ENCODE measurements at places on chromosomes 11 and 22.

DNA sequence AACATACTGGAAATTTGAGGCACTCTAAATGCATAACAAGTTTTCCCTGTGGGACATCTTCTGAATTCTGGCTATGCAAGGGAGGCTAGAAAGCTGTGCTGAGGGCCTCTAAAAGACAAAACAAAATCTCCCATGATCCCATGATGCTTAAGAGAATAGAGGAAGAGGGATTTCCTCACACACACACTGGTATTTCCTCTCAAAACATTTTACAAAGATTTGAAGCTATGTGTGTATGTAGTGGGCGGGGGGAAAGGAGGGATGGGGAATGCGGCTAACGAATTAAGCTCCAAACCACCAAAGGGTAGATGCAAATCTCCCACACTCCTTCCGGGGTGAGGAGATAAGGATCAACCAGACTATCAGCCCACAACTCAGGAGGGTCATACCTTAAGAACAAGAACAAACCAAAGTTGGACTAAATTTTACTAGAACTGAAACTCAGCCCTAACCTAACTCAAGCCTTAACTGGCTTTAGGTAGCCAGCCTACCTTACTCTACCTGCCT lies 6.0 kb downstream of the OR2AT4 start:
- no peak for DNase-seq

- DNase-seq: no peak
Observed at GRCh38 chr22:22159384-22159783, 85.2 kb upstream of the VPREB1 start.

GRCh38 chr11:130020323-130020722 lies 17.7 kb upstream of the PRDM10 start:
- no peak for DNase-seq

DNA sequence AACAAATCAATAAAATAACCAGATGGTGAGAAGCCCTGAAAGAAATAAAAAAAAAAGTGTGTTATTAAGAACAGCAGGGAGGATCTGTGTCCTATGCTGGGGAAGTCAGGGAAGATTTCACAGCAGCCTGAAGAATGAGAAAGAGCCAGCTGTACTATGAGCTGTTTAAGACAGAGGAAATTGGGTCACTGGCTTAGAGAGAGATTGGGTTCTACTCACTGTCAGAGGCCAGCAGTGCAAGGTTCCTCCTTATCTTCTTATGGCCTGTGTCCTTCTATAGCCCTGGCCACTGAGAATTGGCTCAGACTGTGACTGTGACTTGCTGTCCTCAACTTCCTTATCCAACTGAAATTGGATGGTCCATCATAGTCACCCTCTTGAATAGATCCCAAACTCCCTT lies 54.8 kb upstream of the FDX1 start:
- no peak for DNase-seq

- DNase-seq: no peak
Observed at GRCh38 chr11:12099132-12099873, 11.1 kb upstream of the MICAL2 start.

DNA sequence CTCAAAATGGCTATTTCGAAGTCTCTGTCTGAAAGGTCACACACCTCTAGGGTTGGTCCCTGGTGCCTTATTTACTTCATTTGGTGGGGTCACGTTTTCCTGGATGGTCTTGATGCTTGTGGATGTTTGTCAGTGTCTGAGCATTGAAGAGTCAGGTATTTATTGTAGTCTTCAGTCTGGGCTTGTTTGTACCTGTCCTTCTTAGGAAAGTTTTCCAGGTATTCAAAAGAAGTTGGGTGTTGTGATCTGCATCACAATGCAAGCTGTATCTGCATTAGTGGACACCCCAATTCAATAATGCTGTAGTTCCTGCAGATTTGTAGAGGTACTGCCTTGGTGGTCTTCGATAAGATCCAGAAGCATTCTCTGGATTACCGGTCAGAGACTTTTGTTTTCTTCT lies 63.5 kb upstream of the TP53AIP1 start:
- no peak for DNase-seq

DNA sequence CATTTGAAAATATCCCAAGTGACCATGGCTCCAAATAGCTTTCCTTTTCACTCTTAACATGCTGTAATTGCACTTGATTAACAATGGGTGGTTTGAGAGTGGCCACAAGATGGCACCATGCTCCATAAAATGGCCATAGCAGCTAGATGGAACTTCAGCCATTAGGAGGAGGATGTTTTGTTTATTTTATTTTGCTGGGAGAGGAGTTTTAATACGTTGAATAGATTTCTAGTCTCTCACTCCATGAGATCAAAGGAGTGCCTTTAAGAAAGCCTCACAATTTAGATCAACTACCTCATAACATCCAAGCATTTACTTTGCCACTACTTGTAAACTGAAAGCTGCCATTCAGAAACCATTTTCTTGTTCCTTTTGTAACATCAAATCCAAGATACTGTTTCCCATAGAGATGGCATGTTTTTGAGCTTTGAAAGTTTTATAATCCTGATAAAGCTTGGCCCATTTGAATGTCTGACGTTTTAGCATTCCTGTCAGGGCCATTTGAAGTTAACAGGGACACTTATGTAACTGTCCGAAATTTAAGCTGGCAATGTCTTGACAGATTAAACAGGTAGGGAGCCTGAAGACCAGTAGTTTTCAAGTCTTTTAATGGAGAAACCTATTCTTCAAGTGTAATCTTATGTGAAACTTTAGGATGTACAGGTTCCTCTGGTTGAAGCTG lies 4.7 kb downstream of the FEN1 start:
- peak; percentile 68 for DNase-seq

GRCh38 chr22:20013382-20013871 lies 3.2 kb downstream of the ARVCF start:
- DNase-seq: no peak

DNA sequence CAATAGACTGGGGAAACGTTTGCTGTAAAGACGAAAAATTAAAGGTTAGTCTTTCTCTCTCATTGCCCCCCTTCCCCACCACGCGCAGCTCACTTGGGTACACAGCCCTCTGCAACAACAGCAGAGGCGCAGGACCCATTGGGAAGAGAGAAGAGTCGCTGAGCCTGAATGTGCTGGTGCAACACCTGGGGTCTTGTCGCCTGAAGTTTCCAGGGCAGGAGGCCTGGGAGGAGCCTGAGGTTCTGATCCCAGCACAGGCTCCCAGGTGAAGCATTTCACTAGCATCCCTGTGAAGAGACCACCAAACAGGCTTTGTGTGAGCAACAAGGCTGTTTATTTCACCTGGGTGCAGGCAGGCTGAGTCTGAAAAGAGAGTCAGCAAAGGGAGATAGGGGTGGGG lies 116.2 kb upstream of the NTM start:
- DNase-seq: no peak
